ENCODE measurements at places on chromosomes 16 and 17.

GRCh38 chr16:20743591-20743990 is 2.0 kb upstream of the THUMPD1 start:
- DNase-seq: no peak

DNA sequence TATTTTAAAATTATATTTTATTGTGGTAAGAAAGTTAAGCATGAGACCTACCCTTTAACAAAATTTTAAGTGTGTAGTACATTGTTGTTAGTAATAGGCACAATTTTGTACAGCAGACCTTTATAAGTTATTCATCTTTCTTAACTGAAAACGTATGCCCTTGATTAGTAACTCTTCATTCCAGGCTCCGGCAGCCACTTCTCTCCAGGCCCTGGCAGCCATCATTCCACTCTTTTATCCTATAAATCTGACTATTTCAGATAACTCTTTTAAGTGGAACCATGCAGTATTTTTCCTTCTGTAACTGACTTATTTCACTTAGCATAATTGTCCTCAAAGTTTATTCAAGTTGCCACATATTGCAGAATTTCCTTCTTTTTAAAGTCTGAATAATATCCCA is 348.2 kb downstream of the CDH11 start:
- DNase-seq: no peak

DNA sequence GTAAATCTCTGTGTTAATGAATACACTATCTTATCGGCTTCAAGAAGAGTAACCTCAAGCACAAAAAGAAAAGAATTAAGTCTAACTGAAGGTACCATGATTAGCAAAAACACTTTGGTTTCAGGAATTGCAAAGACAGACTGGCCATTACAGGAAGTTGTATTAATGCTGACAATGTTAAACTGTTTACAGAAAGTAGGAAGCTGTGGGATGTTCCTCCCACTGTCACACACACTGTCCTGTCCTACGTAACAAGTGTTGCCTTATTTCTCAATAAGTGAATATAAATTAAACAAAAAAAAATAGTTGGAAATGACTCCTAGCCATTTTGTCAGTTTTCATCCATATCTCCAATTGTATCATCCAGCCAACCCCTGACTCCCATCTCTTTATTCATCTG is 8.6 kb downstream of the GNA13 start:
- DNase-seq: no peak

GRCh38 chr17:2692781-2693135 is 18.8 kb downstream of the CLUH start:
- DNase-seq: no peak

- no peak for DNase-seq
Measured at GRCh38 chr16:55557186-55557585, 9.3 kb upstream of the CAPNS2 start.

DNA sequence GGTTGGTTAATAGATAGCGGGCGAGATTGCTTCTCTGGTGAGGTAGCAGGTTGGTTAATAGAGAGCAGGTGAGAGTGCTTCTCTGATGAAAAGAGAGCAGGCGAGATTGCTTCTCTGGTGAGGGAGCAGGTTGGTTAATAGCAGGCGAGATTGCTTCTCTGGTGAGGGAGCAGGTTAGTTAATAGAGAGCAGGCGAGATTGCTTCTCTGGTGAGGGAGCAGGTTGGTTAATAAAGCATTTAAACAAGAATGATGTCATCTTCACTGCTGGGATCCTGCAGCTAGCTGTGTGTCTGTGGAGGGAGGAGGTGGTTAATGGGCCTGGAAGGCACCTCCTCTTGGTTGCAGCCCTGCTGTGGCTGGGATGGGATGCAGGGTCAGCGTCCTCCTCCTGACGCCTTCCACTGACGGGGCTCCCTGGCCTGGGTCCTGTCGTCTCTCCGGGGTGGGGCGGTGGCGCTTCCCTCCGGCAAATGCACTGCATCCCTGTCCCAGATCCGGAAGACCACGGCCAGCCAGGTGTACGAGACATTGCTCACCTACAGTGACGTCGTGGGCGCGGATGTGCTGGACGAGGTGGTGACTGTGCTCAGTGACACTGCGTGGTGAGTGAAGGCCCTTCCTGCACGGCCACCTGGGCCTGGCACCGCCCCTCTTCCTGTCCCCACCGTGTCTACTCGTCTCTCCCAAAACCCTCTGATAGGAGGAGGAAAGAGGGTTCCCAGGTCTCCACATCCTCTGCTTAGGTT is 99.2 kb upstream of the ZNF750 start:
- DNase-seq: no peak

- DNase-seq: no peak
Measured at GRCh38 chr17:56499799-56500388, 93.6 kb upstream of the NOG start.

DNA sequence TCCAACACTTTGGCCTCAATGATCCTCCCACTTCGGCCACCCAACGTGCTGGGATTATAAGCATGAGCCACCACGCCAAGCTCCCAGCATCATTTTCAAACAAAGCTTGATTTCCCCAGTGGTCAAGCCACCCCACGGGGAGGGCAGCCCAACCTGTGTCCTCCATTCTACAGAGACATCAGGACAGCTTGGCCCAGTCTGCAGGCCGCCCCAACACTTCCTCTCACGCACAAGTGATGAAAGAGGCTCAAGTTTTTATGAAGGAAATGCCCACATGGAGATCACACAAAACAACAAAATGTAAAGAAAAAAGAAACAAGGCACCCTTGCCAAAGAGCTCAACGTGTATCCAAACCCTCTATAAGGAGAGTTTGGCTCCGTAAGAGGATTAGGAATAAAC is 112.4 kb downstream of the XYLT1 start:
- DNase-seq: no peak

GRCh38 chr16:51773071-51773890 is 622.2 kb upstream of the SALL1 start:
- no peak for DNase-seq

- peak; percentile 28 for DNase-seq
Measured at GRCh38 chr16:58418601-58419000, 26.3 kb downstream of the GINS3 start.

GRCh38 chr17:40417609-40418427 is at the start of gene TOP2A:
TOP2A (minus strand) TSS chr17:40417896; CDS start chr17:40417791, 105 bp downstream.
- peak; percentile 99 for DNase-seq

DNA sequence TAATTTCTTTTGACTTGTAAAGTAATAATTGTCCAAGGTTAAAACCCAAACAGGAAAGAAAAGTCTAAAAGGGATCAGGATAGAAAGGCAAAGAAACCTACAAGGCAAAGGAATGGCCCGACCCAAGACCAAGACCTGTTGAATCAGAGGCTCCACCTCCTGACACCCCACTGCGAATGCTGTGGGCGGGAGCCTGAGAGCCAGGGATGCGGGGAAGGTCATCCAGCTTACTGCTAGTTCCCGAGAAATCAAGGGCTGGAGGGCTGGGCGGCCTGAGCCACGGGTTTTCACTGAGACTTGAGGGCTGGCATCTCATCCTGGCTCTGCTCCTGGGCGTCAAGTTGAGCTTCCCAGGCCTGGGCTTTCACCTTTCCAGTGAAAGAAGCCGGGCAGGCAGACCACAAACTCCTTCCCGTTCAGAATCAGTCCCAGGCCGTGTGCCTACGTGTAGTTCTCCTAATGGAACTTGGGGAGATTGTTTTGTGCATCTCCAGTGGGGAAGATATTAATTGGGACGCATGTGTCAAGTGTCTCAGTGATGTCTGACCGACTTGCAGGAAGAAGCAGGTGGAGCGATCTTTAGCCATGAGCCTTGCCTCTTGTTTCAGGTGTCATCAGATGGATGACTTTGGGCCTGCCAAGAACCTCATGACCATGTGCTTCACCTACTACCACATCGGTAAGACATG is 36.9 kb downstream of the CIBAR2 start:
- DNase-seq: no peak

DNA sequence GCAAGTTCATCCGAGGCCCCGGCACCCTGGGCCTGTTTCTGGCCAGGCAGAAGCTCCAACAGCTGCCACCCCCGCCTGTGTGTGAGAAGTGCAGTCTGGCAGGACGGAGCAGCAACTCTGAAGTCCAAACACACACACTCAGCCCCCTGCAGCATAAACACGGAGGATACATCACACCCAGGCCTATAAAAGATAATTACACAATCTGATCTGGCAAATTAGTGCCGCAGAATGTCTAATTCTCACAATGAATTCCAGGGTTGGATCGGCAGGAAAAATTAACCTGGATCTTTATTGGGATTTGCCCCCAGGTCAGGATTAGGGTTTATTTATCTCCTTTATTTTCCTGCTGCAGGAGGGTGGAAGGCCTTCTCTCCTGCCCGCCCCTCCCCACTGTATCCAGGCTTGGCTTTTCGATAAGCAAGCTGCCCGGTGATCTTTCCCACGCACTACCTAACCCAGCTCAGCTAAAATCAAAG is 311.4 kb downstream of the SOX9 start:
- DNase-seq: no peak

GRCh38 chr17:72110231-72110941 is 10.4 kb upstream of the SOX9 start:
- no peak for DNase-seq

DNA sequence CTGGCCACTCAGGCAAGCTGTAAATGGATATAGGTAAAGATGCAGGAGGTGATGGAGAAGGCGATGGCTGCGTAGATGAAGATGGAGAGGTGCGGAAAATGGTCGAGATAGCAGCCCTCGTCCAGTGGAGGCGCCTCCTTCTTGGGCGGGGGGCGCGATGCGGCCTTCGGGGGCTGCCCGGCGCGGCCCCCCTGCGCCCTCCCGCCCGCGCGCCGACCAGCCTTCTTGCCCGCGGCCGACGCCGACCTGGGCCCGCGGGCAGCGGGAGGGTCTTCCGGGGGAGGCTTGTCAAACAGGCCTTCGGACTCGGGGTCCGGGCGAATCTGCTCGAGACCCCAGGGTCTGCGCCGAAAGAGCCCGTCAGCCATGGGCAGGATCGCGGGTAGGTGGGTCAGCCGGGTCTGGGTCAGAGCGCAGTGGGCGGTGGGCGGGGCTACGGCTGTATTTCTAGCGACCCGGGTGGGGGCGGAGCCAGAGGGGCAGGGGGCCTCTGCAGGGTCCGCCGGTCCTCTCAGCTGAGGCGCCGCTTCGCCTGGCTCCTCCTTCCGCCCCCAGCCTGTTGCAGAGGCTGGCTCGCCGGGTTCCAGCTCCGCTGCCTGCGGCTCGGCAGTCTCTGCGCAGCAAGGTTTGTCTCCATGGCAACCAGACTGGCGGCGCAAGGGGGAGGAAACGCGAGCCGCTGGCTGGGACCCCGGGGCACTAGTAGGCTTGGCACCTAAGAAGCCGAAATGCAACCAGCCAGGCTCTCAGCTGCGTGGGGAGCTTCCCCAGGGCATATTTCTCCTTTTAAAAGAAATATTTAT is 14.4 kb downstream of the MIS12 start:
- peak; percentile 91 for DNase-seq

- DNase-seq: peak; percentile 64
Measured at GRCh38 chr16:22638393-22639206, 127.9 kb downstream of the NPIPB5 start.

DNA sequence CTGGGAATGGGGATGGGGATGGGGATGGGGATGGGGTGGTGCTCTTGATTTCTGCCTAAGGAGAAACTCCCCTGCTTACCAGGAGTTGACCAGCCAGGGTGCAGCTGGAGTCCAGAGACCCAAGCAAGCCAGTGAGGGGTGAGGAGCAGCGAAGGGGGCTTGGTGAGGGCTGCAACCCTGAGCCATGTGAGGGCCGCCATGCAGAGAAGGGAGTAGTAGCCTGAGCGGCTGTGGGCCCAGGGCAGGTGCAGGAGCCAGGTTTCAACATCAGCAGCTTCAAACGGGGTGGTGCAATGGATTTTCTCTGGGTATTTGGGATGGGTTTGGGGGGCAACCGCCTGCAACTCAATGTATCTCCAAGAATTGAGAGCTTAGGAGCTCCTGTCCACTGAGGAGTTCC is 35.2 kb downstream of the COX4I1 start:
- DNase-seq: no peak

GRCh38 chr17:17635126-17635525 is 43.6 kb upstream of the PEMT start:
- no peak for DNase-seq

DNA sequence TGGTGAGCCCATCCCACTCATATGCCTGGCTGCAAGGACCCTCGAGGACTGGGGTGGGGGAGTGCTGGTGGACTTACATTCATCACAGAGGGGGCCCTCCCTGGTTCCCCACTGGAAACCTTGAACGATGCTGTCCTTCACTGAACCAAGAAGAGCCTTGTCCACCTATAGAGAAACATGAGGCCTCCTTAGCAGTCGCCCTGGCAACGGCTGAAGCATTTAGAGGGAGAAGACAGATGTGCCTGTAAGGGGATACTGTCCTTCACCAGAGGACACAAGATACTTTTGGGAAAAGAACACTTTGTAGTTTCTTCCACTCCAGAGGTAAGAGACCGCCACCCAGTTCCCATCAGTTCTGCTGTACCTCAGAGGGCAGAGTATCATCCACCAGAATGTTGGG is 6.5 kb downstream of the HIGD1B start:
- DNase-seq: no peak

- DNase-seq: no peak
Measured at GRCh38 chr16:80142281-80142680, 398.5 kb upstream of the DYNLRB2 start.

GRCh38 chr17:36534840-36535668 is at the start of the genes MYO19 and PIGW:
MYO19 (minus strand) TSS chr17:36534868; CDS start chr17:36532538, 2,330 bp downstream.
PIGW (plus strand) TSS chr17:36534987; CDS start chr17:36537102, 2,115 bp downstream.
- DNase-seq: peak; percentile 95

GRCh38 chr16:87953308-87954215 is 2.3 kb downstream of the BANP start:
- no peak for DNase-seq

DNA sequence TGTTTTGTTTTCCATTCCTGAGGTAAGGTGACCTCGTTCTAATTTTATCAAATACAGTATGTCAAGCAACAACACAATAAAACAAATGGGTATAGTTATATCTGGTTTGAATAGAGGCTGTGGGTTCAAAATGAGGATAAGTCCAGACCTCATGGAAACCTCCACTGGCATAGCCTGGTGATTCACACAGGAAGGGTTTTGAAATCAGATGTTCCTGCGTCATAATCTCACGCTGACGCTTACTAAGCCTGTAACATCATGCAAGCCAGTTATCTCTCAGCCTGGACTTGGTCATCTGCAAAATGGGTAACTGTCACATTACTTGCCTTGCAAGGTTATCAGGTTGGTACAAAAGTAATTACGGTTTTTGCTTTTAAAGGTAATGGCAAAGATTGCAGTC is 1056.3 kb upstream of the EEF2KMT start:
- no peak for DNase-seq

DNA sequence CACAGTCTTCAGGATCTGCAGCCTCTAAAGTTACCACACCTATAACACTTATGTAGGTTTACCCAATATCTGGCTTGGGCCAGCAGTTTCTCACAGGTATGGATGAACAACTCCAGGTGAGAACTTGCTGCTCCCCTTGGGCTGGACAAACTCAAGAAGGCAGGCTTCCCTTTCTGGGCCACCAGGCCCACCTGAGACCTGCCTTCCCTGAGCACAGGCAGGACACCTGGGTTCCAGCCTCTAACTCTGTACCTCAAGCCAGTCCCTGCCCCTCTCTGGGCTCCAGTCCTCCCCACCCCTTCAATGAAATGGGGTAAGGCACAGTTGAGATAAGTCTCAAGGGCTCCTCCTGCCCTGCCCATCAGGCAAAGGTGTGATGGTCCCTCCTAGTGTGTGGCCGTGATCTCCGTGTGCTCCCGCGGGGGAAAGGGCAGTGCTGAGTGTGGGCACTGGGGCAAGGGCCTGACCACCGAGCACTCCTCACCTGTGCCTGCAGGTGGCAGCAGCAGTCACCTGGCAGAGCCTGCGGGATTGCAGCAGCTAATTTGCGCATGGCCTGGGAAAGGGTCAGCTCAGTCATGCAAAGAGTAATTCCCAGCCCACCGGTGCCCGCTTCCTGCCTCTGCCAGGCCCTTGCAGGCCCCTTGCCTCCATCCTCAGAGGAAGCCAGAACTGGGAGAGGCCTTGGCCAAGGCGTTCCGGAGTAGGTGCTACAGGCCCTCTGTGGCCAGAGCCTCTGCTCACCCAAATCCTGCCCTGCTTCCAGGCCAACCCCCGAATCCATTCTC is 28.2 kb upstream of the ADGRG1 start:
- peak; percentile 43 for DNase-seq

- DNase-seq: no peak
Measured at GRCh38 chr17:38912221-38912813, 13.1 kb upstream of the LASP1NB start.

Data from GM03348 (cell line).